CD4-positive, alpha-beta T cell treated with Interleukin-17A for 4 hours (primary cell): ENCODE measurements at places on chromosomes 2 and 18.

DNA sequence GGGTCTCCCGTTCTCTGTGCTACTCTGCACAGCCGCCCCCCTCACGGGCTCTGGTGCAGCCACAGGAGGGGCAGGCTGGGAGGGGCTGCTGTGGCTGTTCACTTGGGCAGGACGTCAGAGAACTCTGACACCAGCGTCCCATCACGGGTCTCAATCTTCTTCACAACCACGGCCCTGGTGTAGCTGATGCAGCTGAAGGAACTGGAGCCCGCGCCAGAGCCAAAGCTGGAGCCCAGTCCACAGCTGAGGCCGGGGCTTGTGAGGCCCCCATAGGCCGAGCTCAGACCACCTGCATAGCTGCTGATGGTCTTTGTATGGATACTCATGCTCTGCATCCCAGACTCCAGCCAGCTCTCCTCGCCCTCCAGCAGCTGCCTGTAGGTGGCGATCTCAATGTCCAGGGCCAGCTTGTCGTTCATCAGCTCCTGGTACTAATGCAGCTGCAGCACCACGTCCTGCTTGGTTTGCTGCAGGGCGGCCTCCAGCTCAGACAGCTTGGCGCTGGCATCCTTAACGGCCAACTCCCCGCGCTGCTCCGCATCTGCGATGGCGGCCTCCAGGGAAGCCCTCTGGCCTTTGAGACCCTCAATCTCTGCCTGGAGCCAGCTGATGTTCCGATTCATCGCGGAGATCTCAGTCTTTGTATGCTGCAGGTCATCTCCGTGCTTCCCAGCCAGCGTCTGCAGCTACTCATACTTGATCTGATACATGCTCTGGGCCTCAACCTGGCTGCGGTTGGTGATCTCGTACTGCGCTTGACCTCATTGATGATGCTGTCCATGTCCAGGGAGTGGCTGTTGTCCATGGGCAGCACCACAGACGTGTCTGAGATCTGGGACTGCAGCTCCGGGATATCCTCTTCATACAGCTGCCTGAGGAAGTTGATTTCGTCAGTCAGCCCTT, 7.4 kb upstream of the DUSP19 start:
- DNase-seq: no peak

DNA sequence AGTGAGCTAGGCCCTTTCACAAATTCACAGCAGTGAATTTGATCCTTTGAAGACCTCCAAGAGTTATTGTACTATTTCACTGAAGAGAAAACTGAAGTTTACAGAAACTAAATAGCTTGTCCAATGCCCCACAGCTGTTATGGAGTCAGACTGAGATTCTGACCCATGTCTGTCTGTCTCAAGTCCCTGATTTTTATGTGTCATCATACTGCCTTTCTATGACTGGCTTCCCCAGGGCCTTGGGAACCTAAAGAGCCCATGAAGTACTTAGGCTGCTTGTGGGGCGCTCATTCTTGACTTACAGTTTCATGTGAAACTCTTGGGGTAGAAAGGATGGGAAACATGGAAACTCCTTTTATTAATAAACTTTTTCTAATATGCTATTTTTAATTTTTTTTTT, 107.7 kb downstream of the ATL2 start:
- no peak for DNase-seq

DNA sequence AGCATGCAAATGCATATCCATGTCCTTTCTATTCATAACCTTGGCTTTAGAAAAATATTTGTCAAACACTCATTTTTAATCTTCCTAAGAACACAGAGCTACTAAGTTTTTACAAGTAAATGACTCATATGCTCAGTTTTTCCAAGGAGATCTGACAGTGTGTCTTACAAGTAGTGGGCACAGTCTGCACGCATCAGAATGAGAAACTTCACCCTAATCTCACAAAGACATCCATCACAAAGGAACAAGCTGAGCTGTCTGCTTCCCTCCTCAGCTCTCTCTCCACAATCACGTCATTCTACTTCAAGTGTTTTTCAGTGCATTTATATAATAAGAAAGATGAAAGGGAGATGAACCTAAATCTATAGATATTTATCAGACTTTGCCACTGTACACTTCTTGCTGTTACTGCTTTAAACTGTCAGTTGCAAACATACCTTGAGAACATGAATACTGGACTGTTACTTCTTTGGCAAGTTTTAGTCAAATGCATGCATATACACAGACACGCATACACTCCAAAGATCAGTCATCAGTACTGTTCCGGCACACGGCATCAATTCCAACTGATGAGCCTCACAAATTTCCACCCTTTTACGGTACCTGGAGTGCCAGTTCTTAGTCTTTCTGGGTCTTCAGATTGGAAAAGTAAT, 75.7 kb downstream of the RBMS1 start:
- DNase-seq: peak; percentile 52

- DNase-seq: no peak
Measured at GRCh38 chr2:184646593-184646992, 48.3 kb downstream of the ZNF804A start.

DNA sequence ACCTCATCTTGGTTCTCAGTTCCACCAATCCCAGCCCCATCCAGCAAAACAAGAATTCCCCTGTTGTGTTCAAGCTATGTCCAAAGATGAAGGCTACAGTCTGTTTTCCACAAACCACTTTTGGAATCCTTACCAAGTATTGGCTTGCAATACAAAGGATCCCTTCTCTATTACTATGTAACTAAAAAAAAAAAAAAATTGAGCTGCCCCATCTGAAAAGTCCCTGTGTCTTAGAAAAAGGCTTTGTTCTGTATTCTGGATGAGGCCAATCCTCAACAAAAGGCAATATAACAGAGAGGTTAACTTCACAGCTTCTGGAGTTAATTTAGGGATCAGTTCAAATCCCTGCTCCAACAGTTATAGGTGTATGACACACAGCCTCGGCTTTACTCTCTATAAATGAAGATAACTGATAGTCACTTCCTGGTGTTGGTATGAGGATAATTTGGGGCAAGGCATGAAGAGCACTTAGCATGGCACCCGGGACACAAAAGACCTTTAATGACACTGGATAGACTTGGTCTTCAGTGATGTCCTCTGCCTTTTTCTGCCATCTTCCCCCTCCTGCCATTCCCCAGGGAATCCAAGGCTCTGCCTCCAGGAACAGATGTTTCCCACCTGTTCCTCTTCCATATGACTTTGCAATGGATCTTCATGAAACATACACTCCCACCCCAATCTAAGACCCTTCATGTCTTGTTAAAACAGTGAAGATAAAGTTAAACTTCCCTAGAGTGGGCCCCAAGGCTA, 61.2 kb upstream of the ATL2 start:
- DNase-seq: no peak

- no peak for DNase-seq
Measured at GRCh38 chr18:25810736-25811135, 279.7 kb downstream of the SS18 start.

DNA sequence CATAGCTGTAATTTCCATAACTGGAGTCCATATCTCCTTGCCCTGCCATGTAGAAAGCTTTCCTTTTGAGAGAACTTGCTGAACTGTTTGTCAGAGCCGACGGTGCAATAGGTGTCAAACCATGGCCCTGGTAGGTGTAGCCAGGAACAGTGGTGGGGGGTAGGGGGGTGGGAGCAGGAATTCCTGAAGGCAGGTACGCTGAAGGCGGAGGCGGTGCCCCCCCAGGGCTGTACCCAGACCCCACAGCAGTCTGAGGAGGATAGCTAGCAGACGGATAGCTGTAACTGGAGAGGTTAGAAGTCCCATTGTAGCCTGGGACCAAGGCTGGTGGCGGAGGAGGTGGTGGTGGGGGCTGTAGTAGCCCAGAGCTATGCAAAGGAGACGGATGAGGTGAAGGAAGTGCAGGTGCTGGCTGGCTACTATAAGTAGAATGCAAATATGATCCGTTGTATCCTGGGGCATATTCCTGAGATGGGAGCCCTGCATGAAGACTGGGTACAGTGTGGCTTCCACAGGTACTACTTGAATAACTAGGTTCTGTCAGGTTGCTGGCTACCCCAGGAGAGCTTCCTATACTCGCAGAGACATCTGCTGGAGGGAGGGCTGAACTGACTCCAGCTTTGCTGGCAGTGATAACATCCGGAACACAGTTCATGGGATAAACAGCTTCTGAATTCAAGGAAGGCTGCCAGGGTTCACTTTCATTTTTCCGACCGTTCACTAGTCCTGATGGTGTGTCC, 124.8 kb downstream of the FIGN start:
- no peak for DNase-seq

DNA sequence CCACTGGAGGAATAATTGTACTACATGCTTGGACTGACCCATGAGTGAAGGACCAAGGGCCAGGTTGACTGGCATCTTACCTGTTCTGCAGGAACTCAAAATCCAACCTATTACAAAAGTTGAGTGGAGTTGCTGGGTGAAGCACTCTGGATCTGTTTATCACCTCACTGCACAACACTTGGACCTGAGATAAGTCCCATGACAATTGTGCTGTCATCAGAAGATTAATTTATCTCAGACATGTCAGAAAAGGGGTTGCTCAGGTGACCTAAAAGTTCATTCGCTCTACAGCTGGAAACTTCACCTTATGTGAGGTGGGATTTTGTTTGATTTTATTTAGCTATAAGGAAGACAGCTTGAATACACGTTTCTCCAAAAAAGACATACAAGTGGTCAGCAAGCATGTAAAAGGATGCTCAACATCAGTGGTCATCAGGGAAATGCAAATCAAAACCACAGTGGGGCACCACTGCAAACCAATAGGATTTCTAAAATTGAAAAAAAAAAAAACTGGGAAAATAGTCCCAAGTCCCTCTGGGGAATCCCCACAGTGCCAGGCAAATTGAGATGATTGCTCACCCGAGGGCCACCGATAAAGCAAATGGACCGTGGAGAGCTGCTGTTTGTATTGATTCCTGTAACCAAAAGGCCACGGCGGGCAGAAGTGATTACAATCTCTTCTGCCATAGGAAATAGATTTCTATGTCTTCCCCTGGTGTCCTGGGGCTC, 65.8 kb upstream of the SLC35F5 start:
- DNase-seq: no peak

GRCh38 chr18:10928011-10928771, 221.2 kb downstream of the PIEZO2 start:
- DNase-seq: no peak

DNA sequence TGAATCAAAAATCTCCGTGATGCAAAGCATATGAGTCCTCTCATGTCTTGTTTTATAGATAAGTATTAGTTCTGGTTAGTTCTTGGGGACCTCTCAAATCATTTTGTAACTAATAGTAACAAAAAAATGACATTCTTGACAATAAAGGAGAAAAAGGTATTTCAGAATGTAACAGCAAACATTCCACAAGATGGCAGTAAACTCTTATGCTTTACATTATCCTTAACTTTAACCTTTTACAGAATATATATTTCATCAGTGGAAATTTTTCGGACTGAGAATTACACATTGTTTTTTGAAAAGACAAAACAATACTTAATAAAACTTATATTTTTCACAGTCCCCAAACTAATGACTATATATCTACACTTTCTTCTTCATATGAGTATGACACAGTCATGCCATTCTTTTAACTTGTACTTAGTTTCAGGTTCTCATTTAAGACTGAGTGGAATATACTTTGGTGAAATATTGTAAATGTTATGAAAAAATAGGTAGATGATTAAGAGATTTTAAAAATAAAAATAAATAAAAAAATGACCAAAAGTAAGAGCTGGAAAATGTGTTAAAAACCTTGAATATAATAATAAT, 142.9 kb upstream of the NXPH2 start:
- DNase-seq: no peak

DNA sequence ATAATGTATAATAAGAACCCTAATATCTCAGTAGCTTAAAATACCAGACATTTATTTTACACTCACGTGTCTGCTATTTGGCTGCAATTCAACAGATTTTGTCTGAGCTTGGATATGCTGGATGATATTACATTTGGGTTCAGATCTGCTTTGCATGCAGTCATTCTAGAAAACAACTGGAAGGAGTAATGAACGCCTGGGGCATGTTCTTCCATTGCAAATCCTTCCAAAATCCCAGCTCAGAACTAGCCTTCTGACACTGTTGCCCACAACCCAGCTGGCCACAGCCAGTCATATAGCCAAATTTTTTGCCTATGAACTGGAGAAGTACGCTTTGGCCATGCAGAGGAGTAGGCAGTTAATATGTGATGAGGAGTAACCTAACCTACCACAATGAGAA, 597.8 kb upstream of the VRK2 start:
- no peak for DNase-seq

GRCh38 chr2:183292028-183292427, 167.8 kb downstream of the NUP35 start:
- no peak for DNase-seq

- DNase-seq: no peak
Measured at GRCh38 chr2:159959136-159959535, 103.3 kb downstream of the PLA2R1 start.
